ENCODE measurements at places on chromosomes 2 and 18.

- H3K27ac ChIP-seq = no peak overlapping the region
- peaks cover 13% of the 10 kb centered on the region for H3K4me1 ChIP-seq
- H3K4me3 ChIP-seq = no peak overlapping the region
- DNase-seq = no peak
- no peaks in the 10 kb centered on the region for H3K27me3 ChIP-seq
These were observed 19.4 kb downstream of the ANTXR1 start for GRCh38 chr2:69032336-69032735.

GRCh38 chr18:73653827-73654226 is 493.8 kb downstream of the FBXO15 start:
- H3K27ac ChIP-seq = no peak overlapping the region
- peaks cover 12% of the 10 kb centered on the region for H3K27me3 ChIP-seq
- H3K4me3 ChIP-seq = no peak overlapping the region
- no peaks in the 10 kb centered on the region for H3K4me1 ChIP-seq
- no peaks in the 10 kb centered on the region for H3K36me3 ChIP-seq

DNA sequence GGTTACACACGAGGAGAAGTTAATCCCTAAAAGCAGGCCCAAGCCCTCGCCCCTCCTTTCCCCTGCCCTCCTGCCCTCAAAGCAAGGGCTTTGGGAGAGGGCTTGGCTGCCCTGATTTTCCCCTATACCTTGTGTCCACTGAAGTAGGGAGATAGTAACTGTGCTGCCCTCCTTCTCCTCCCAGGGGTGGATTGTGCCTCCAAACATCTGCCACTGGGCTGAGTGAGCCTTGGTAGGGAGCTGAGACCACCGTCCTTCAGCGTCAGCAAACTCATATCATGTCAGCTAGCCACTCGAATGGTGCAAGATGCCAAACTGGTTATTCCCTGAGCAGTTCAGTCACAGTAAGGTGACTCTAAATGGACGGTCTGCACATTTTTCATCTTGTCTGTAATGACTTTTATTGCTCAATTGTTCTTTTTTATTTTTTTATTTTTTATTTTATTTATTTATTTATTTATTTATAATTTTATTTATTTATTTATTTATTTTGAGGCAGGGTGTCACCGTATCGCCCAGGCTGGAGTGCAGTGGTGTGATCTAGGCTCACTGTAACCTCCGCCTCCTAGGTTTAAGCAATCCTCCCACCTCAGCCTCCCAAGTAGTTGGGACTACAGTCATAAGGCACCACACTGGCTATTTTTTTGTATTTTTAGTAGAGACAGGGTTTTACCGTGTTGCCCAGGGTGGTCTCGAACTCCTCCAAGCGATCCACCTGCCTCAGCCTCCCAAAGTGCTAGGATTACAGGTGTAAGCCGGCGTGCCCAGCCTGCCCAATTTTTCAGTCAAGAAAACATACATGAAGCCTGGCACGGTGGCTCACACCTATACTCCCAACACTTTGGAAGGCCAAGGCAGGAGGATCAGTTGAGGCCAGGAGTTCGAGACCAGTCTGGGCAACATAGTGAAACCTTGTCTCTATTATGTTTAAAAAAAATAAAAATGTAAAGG is 8.7 kb downstream of the PCBP1 start:
- no peak overlapping the region for H3K4me3 ChIP-seq
- H3K4me1 ChIP-seq = no peaks in the 10 kb centered on the region

GRCh38 chr18:79436556-79437275 is 41.0 kb downstream of the NFATC1 start:
- H3K27ac ChIP-seq = no peak overlapping the region
- no peaks in the 10 kb centered on the region for H3K27me3 ChIP-seq

DNA sequence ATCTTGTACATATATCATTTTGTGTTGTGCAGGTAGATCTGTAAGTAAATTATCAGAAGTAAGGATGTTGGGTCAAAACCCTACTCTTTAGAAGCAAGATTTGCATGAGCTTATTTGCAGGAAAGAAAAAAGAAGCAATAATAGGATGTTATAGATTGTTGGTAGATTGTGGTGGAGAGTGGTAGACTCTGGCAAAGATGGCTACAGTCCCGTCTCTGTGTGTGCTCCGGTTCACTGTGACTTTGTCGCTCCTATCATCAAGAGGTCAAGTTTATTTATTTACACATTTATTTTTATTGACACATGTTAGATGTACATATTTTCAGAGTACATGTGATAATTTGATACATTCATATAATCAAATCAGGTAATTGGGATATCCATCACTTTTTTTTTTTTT is 81.0 kb upstream of the NDUFV2 start:
- H3K27me3 ChIP-seq = no peaks in the 10 kb centered on the region
- no peak overlapping the region for H3K27ac ChIP-seq
- no peaks in the 10 kb centered on the region for H3K4me1 ChIP-seq
- H3K4me3 ChIP-seq = no peak overlapping the region
- no peak for DNase-seq
- peaks cover 3% of the 10 kb centered on the region for H3K36me3 ChIP-seq

All from mesothelial cell of epicardium (in vitro differentiated cells).